ENCODE measurements at places on chromosomes 1 and 21.

DNA sequence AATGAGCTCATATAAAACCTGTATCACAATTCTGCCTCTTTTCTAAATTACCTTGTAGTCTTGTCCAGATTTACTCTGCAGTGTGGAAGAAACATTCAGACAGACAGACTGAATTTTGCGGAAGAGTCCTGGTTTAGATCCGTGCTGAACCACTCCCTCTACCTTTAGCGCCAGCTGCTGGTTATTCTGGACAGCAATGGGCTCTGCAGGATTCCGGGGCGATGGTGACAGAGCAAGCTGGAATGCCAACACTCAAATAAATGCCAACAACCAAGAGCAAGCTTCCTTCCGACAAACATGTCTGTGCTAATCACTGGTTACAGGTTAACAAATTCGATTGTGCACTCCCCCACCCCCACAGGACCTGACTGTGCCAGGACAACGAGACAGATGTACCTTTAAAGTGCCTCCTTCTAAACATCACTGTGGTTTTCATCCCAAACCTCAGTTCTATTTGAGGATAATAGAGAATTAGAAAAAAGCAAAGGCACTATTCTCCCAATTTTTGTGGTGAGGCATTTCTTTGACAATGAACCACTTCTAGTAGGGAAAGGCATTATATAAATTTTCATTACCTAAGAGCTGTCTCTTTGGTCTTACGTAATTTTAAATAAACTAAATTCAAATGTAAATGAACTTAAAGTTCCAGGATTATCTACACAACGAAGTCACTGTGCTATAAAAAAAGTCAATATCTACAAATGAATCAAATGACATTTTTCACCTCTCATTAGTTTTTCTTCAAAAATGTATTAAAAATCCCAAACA lies 90.4 kb downstream of the INTS7 start:
- DNase-seq = no peak

DNA sequence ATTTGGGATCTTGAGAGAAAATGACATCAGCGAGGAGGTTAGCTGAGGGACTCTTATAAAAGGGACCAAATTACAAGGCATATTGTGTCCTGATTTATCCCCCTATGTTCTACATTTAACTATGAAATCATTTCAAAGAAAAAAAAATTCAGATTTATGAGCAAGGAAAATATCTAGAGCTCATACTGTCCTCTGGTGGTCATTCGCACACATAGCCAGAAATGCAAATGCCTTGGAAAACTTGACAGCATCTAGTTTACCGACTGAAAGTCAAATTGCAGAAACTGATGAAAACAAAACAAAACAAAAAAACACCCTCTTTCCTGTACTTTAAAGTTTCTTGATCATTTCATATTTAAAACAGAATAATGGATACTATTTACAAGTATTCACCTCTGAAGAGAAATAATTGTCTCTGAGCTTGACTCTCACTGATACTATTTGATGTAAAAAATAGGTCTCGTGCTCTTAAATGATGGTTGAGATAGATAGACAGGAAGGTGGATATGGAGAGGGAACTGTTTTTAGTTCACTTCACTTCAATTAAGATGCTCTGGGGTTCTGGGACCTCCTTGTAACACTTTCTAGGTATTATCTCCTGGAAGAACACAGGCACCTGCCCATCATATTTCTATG lies 253.8 kb downstream of the PCP4 start:
- DNase-seq = no peak

DNA sequence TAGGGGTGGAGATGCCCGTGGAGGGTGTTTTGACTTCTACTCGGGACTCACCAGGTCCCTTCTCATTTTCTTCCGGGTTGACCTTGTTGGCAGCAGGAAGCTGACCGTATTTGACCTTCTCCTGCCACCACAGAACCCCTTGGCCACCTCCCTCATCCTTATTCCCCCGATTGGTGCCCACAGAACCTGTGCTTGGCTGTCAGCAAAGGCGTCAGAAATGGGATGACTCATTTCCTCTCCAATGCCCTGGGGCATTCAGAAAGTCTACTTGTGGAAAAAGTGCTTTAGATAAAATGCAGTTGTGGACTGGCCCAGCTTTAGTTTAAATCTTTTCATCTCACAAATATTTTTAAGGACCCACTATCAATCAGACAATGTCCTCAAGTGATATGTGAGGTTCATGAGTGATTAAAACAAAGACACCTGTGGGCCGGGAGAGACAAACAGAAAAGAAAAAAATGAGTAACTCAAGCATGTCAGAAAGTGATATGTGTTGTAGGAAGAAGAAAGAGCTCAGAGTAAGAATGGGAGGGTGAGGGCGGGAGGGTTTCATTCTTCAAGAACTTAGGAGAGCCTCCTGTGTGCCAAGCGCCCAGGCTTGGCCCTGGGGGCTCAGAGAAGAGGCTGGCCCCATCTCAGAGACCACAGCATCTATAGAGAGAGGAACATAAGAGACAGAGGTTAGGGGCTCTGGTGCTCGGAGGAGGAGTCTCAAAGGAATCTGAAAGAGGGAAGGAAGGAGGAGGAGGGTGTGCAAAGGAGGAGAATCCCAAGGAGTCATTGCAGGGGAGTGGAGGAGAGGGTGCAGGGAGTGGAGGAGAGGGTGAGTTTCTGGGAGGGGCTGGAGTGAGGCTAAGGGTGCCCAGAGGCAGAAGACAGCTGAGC lies 221.6 kb upstream of the VAMP3 start:
- peak; percentile 13 for DNase-seq

DNA sequence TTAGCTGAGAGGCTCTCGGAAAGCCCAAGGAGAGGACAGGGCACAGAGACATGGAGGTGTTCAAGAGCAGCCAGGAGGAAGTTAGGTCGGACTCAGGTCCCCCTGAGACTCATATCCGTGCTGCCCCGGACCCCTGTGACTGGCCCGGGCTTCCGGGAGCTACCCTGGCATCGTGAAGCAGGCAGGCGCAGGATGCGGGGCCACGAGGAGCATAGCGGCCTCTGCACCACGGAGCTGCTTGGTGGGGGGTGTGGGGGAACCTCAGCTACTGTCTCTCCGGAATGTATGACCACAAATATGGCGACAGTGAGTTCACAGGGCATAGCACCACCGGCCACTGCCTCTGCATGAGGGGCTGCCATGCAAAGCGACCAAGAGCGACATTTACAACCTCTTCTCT lies 112.2 kb upstream of the GUCA2B start:
- DNase-seq = no peak

- DNase-seq = peak; percentile 95
Measured at GRCh38 chr1:234772345-234773147, 162.6 kb upstream of the IRF2BP2 start.

GRCh38 chr1:39352881-39353280 lies 138.6 kb upstream of the BMP8A start:
- DNase-seq = no peak

- no peak for DNase-seq
Measured at GRCh38 chr1:81470275-81470674, 330.5 kb upstream of the ADGRL2 start.

GRCh38 chr1:2636733-2637132 lies 3.9 kb upstream of the MMEL1 start:
- no peak for DNase-seq

DNA sequence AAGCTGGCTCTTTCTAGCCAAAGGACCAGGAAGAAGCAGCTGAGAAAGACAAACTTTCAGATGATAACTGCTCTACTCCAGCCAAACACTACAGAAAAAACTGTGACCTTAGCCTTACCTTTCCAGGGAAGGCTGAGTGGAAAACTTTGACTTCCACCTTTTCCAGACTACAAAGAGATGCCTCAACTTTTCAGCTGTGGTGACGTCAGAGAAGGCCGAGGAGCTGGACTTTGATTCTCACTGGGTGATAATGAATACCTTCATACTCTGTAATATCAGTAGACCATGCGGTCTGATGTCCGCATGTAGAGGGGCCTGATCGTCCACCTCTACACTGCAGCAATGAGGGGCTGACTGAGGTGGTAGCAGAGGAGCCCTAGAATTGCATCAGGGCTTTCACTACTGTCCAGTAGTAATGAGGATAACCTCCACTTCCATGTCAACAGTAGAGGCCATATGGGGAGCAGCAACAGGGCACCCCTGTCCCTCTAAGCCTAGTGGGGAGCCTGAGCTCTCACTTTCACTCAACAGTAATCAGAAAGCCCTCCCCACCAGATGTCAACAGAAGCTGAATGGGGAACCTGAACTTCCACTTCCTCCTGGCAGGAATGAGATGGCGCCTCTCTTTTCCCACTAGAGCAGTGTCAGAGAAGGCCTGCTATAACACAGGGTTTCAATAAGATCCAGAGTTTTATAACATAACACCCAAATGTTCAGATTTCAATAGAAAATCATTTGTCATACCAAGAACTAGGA lies 28.4 kb upstream of the PADI1 start:
- no peak for DNase-seq

- DNase-seq = no peak
Measured at GRCh38 chr1:81287411-81288080, 513.2 kb upstream of the ADGRL2 start.

- no peak for DNase-seq
Measured at GRCh38 chr1:162456323-162456722, 41.3 kb upstream of the UHMK1 start.

GRCh38 chr1:28898405-28898881 lies 15.9 kb upstream of the EPB41 start:
- no peak for DNase-seq

GRCh38 chr1:231395076-231395997 lies 26.8 kb downstream of the EGLN1 start:
- DNase-seq = no peak

DNA sequence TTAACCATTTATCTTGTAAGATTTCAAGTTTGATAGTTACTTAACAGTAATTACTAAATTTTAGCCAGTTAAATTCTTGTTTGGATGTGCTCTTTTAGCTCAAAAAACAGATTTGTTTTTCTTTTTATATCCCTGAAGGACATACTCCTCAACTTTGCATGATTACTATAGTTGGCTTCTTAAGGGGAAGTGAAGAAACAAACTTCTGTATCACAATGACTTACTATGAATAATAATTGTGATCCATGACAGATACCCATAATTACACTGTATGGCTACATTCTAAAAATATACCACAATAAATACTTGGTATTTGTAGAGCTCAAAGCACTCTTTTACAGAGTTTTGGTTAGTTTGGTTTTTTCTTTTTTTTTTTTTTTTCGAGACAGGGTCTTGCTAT lies 55.8 kb downstream of the IARS2 start:
- DNase-seq = no peak

- no peak for DNase-seq
Measured at GRCh38 chr1:63877816-63878215, 104.0 kb downstream of the ROR1 start.

DNA sequence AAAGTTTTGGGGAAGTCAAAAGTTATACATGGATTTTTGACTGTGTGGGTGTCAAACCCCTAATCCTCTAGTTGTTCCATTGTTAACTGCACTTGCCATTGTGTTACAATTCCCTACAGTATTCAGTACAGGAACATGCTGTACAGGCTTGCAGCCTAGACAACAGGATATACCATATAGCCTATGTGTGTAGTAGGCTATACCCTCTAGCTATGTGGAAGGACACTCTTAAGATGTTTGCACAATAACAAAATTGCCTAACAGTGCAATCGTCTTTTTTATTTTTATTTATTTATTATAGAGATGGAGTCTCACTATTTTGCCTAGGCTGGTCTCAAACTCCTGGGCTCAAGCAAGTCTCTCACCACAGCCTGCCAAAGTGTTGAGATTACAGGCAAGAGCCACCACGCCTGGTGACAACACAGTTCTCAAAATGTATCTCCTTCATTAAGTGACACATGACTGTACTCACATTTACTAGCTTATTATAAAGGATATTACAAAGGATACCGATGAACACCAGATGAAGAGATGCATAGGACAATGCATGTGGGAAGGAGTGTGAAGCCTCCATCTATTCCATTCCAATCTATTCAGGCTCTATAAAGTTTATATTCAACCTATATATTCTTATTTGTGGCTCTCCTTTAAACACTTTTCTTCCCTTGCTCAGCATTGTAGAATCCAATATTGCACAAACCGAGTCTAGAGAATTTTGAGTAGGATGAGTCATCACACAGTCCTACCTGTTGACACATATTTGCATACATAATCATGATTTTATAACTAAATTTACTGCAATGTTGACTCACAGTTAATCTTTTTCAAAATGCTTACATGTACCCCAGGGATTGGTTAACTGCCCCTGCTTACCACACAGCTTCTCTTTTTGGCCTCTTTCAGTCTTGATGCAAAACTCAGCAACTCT lies 28.4 kb upstream of the CEP350 start:
- no peak for DNase-seq

DNA sequence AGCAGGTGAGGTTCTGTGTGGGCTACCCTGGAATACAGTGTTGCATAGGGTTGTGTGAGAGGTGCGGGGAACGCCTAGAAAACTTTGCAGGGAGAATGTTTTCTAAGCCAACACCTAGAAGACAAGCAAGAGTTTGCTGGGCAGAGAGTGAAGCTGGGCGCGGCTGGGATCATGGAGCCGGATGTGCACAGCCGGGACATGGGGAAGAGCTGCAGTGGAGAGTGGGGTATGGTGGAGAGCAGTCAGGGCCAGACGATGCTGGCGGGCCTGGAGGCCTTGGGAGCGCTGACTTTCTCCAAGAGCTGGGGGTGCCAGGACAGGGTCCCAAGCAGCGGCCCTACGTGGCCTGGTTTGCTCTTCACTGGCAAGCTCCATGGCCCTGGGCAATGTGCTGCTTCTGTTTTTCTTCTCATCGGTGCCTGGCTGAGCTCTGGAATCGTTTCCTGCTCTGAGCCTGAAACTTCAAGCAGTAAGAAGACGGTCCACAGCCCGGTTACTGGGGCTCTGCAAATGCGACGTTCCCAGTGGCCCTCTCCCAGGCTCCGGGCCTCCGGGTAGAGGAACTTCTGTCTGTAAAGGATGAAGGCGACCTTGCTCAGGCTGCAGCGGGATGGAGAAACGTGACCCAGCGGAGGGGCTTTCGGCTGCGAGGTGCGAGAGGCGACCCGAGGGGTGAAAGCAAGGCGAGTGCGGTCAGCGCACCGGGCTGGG lies 51.9 kb upstream of the CD34 start:
- no peak for DNase-seq

- DNase-seq = no peak
Measured at GRCh38 chr1:94296018-94296417, 58.6 kb upstream of the ARHGAP29 start.

DNA sequence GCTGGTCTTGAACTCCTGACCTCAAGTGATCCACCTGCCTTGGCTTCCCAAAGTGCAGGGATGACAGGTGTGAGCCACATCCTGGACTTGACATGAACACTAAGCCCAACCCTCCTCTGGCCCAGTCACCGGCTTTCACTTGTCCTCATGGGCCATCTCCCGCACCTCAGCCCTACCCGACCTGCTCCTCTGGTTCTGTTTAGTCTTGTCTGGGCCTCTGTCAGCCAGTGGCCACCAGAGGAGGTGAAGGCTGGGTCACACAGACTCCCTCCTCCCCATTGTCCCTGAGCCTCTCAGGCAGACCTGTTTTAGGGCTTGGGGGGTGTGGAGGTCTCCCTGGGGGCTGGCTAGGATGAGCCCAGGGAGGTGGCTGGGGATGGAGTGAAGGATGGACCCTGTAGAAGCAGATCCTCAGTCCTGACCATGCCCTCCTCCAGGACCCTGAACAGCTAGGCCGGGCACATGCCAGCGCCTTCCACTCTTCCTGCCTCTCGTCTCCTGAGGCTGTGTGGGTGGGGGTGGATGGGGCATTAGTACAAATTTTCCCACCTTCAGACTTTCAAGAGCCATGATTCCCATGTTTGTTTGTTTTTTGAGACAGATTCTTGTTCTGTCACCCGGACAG lies 26.1 kb upstream of the UMODL1 start:
- DNase-seq = no peak

GRCh38 chr1:147581459-147581858 lies 40.2 kb downstream of the BCL9 start:
- no peak for DNase-seq

- DNase-seq = no peak
Measured at GRCh38 chr1:162197615-162198421, 128.3 kb downstream of the NOS1AP start.

Data from GM12864 (cell line).